ENCODE measurements at places on chromosomes 13 and 19.
A peak's percentile ranks its signal among the peaks of the same experiment; 100 is the strongest.

GRCh38 chr19:51034704-51035103 lies at the start of gene KLK12:
Gene KLK12, minus strand, starts transcription at chr19:51035002. Its CDS starts 381 bp downstream, at chr19:51034621.
- DNase-seq = no peak

DNA sequence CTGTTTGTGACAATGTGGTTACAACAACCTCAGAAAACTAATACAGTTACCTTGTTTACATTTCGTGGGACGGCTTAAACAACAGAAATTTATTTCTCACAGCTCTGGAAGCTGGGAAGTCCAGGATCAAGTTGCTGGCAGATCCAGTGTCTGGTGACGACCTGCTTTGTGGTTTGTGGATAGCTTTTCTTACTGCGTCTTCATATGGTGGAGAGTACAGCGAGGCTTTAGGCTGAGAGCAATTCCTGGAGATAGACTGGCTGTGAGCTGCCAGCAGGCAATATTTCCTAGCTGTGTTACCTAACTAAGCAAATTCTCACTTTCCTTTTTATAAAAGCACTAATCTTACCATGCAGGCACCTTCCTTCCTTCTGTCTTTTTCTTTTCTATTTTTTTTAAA lies 1203.5 kb upstream of the PRR20A start:
- no peak for DNase-seq

DNA sequence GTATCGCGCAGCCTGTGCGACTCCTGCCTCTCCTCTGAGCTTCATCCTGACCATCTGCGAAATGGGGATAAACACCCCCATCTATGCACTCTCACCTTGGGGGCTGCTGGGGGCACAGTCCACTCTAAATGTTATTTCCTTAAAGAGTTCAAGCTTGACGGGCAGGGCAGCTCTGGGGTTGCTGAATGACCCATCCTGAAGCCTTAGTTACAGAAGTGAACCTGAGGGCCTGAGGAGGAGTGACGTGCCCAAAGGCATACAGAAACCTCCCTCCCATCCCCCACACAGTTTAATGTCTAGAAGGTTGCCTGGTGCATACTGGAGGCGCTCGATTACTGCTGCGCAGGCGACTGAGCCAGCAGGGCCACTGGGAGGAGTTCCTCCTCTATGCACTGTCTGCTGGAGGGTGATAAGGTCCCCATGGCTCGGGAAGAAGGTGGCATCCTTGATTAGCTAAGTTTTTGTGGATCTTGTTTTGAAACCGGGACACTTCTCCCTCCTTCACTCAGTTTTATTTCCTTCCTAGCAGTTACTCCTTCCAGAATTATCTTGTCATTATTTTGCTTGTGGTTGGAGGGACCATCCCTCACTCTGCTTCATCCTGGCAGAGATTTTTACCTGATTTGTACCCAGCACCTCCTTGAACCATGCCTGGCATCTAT lies 572 bp upstream of the FKBP8 start:
- peak; percentile 60 for DNase-seq

DNA sequence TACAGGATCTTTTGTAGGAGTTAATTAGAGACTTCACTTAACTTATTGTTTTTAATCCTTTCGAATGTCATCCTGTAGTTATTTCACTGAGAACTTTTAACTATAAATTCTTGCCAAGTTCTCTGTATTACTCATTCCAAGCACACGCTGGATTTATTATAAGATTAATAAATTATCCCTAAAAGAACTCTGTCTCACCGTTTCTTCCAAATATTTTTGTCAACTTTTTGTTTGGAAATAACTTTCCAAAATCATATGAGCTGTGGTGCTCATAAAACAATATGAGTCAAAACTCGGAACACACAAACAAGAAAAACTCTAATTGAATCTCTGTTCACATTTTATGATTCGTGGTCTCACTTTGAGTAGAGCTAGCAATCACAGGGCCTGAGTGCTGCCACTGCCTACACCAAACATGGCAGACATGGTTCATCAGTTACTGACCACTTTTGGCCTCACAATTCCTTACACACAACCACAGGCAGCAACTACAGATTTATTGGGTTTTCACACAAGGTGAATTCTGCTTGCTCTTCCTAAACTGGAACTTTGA lies 412.0 kb downstream of the FGF14 start:
- DNase-seq = no peak

- DNase-seq = no peak
Measured at GRCh38 chr13:52164989-52165388, 5.6 kb upstream of the NEK3 start.

GRCh38 chr13:112213467-112214255 lies 146.7 kb downstream of the SOX1 start:
- DNase-seq = peak; percentile 7

GRCh38 chr13:79508224-79508961 lies 27.4 kb downstream of the NDFIP2 start:
- DNase-seq = no peak

DNA sequence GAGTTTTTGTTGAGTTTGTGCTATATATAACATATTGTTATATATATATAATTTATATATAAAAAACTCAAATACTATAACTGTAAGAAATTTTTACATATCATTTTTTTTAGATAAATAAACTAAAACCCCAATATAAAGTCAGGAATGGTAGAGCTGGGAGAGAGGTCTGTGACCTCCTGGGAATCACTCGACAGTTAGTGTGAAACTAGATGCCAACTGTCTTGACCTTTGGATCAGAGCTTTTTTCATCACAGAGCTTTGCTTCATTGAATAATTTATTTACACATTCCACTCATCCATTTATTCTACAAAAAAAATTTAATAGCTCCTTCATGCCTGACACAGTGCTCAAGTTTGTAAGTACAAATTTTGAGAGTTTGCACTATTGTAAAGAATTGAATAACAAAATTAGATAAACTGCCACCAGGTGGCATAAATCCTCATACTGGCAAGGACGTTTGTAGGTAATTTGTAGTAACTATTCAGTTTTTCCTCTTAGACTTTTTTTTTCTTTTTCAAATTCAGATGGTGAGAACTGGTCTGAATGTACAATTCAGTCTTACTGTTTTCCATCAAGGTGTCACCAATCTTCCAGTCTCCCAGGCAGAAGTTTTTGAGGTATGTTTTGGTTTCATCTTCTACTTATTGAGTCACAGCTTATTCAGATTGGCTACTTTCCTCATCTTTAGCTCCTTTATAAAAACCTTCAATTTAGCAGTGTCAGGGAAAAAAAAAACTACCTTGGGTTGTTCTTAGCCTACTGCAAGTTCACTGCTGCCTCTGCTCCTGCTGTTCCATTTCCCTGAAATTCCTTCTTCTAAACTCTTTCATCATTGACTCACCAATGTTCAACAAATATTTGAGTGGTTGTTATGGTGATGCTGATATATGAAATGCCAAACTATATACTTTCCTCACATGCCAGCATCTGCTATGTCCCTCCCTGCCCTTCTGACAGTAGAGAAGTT lies 28.7 kb downstream of the LACC1 start:
- no peak for DNase-seq

- peak; percentile 50 for DNase-seq
Measured at GRCh38 chr19:41541990-41542584, 33.9 kb upstream of the CEACAM21 start.

DNA sequence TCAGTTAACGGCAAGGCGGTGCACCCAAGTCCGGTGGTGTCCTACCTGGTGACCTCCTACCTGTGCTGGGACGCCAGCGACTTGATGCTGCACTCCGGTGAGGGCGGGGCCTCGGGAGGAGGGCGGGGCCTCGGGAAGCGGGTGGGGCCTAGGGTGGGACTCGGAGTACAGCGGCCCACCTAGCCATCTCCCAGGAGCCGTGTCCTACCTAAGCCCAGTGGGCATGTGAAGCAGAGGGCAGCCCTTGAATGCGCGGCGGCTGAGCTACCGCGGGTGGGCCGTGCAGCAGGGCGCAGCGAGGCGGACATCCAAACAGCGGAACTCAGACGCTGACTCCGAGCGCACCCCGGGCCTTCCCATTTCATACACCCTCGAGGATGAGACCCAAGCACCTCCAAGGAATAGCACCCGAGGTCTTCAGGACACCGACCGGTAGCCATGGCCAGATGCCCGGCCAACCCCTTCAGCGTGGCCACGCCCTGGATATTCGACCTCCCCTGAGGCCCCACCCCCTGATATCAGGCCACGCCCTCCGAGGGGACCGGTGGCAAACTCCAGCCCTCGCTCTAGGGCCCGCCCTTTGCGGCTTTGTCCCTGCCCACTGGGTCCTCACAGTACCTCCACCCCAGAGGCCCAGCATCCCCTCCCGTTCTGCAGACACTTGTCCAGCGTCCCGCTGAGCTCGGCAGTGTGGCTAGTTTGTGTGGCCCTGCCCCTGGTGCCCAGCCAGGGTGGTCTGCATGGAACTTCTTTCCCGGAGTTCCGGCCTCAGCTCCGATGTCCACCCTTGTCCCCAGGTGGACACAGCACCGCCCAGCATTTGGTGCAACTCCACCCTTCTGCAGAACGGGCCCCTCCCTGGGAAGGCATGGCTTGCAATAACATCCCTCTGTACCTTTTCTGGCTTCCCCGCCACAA lies 5.4 kb downstream of the KLK1 start:
- DNase-seq = peak; percentile 91

GRCh38 chr13:88651531-88651930 lies 980.4 kb downstream of the SLITRK5 start:
- no peak for DNase-seq

DNA sequence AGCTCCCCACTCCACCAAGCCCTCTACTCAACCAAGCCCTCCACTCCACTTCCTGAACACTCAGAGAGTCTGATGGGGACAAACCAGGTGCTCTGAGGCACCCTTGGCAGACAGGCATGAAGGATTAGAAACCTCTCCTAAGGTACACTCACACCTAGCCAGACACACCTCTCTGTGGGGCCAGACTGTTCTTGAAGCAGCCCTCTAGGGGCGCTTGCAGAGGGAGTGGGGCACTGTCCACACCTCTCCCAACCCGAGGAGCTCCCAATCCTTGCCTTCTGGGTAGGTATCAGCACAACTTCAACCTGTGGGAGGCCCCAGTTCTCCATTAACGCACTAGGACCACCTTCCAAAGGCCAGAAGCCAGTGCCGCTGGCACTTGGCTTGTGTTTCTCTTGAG lies 108.7 kb upstream of the VSTM2B start:
- DNase-seq = no peak

DNA sequence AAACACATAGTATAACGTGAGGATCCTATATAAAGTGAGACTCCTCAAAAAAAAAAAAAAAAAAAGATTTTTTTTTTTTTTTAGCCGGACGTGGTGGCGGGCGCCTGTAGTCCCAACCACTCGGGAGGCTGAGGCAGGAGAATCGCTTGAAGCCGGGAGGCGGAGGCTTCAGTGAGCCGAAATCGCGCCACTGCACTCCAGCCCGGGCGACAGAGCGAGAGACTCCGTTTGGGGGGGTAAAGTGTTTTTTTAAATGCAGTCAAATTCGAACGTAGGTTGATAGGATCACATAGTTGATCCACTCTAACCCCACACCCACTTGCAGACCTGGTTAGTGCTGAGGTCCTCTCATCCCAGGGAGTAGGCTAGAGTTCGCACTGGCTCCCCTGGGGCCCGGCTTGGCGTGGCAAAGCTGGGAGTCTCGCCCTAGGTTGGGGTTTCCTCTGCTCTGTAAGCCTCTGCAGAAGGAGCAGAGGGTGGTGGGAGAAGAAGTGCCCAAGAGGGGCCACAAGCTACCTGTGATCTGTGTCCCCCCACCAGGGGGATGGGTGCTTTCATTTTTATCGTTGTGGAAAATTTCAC lies 6.5 kb downstream of the RNF225 start:
- no peak for DNase-seq

GRCh38 chr19:2769218-2769617 lies 13.9 kb downstream of the SGTA start:
- DNase-seq = no peak
